Naive thymus-derived CD4-positive, alpha-beta T cell (primary cell): ENCODE measurements at places on chromosomes 11 and 22. TPM values are rescaled to one million over a fixed set of nuclear protein-coding genes. Genes with fewer than 3 reads are reported as not detected.

Gene DDX17
- total RNA-seq: 470 and 478 TPM in 2 replicates

Gene MYO7A
- 0.73 TPM for total RNA-seq

- H3K4me3 ChIP-seq: no peak overlapping the region
- H3K27ac ChIP-seq: no peak overlapping the region
- H3K36me3 ChIP-seq: no peaks in the 10 kb centered on the region
- no peaks in the 10 kb centered on the region for H3K4me1 ChIP-seq
- no peak for DNase-seq
These were observed 139.4 kb downstream of the TEAD1 start for GRCh38 chr11:12813371-12814225.

DNA sequence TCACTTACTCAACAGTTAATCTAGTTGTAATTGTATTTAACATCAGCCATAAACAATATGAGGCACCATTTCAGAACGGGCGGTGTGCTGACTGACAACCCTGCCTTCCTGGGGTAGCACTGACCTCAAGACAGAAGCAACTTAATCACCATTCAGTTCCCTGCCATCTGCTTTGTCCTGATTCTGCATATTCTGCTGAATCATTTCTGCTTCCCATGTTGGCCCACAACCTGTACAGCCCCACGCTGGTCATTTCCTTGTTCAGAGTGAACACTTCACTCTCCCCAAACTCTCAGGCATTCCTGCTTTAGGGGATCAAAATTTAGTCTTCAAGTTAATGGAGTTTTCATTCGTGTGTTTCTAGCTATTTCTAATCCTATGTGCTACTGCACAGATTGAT, 132.3 kb upstream of the ZBED5 start:
- DNase-seq: no peak
- no peaks in the 10 kb centered on the region for H3K4me1 ChIP-seq
- no peaks in the 10 kb centered on the region for H3K27me3 ChIP-seq
- no peak overlapping the region for H3K27ac ChIP-seq

GRCh38 chr11:20110908-20111669, 49.2 kb downstream of the DBX1 start:
- H3K4me1 ChIP-seq: no peaks in the 10 kb centered on the region
- H3K27me3 ChIP-seq: no peaks in the 10 kb centered on the region
- H3K27ac ChIP-seq: no peak overlapping the region
- no peak overlapping the region for H3K4me3 ChIP-seq

Gene CDCA5
- total RNA-seq: 1.4 TPM

GRCh38 chr11:134398079-134398444, 14.0 kb downstream of the B3GAT1 start:
- H3K27ac ChIP-seq: no peak overlapping the region
- H3K4me1 ChIP-seq: no peaks in the 10 kb centered on the region
- no peak for DNase-seq
- no peak overlapping the region for H3K4me3 ChIP-seq
- H3K36me3 ChIP-seq: no peaks in the 10 kb centered on the region

DNA sequence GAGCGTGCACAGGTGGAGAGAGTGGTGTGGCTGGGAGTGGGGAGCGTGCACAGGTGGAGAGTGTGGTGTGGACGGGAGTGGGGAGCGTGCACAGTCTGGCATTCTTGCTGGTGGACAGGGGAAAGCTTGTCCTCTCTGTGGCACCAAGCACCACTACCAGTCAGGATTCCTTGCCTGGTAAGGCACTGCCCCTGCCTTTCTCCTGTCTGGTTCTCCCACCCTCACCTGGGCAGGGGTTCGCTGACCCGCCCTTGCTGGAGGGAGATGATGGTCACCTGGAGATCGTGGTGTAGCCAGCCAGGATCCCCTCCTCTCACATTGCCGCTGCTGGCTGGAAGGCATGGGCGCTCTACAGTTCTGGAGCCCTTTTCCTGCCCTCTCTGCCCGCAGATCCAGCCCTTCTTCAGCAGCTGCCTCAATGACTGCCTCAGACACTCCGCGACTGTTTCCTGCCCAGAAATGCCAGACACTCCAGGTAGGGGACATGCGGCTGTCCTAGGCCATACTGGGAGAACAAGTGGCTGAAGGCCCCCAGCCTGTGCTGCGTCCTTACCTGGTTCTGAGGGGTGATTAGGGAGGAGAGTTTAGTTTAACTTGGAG, 16.7 kb downstream of the TMEM121B start:
- no peak overlapping the region for H3K4me3 ChIP-seq
- H3K27me3 ChIP-seq: no peaks in the 10 kb centered on the region
- peaks cover 28% of the 10 kb centered on the region for H3K36me3 ChIP-seq
- no peak overlapping the region for H3K27ac ChIP-seq
- DNase-seq: no peak
- H3K4me1 ChIP-seq: peaks cover 71% of the 10 kb centered on the region

Gene OR4D5
- total RNA-seq: not detected

DNA sequence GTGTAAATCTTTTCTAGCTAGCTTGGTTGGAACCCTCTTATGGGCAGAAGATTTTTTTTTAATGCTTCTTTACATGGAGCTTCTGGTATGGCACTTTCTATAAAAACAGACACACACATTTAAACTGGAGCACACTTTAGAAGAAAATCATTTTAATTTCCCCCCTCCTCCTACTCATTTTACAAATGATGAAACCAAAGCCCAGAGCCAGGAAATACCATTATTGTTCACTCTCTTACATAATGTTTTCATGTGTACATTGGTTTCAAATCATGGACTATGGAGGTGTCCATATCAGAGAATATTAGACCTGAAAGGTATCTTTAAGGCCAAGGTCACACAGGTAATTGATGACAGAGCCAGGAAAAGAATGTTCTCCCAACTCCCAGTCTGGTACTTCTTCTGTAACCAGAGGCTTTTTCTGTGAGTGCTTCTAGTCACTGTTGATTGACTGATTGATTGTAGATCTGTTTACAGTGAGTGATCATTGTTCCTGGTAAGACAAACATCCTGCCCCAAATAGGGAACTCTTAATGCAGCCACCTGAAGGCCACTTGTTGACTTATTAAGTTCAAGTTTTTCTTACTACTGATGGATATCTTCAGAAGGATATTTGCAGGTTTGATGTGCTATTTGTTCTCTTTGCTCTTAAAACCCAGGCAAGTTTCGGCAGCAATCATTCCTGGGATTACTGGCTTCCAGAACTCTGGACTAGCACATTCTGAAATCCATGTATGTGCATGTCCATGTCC, 26.8 kb upstream of the ME3 start:
- no peak for DNase-seq
- H3K4me3 ChIP-seq: no peak overlapping the region
- H3K4me1 ChIP-seq: no peaks in the 10 kb centered on the region
- H3K27ac ChIP-seq: no peak overlapping the region
- H3K36me3 ChIP-seq: no peaks in the 10 kb centered on the region
- no peaks in the 10 kb centered on the region for H3K27me3 ChIP-seq

Gene CRYBA4
- total RNA-seq: not detected

DNA sequence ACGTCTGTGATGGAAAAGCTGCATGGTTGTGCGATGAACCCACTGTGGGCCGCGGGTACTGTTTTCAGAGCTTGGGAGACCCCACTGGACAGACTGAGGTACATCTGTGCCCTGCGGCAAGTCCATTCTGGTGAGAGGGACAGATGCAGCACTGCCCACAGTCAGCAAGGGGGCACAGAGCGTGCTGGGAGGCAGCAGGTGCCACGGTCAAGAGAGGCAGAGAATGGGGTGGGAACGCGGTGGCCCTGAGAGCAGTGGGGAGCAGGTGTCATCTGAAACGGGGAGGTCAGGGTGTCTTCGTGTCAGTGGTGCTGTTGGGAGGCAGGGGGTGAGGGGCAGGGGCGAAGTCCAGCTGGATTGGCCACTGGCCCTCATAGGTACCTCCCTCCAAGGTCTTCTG, 32.0 kb downstream of the TBC1D22A start:
- peaks cover 12% of the 10 kb centered on the region for H3K36me3 ChIP-seq
- peaks cover 30% of the 10 kb centered on the region for H3K4me1 ChIP-seq
- no peak for DNase-seq
- no peak overlapping the region for H3K4me3 ChIP-seq

DNA sequence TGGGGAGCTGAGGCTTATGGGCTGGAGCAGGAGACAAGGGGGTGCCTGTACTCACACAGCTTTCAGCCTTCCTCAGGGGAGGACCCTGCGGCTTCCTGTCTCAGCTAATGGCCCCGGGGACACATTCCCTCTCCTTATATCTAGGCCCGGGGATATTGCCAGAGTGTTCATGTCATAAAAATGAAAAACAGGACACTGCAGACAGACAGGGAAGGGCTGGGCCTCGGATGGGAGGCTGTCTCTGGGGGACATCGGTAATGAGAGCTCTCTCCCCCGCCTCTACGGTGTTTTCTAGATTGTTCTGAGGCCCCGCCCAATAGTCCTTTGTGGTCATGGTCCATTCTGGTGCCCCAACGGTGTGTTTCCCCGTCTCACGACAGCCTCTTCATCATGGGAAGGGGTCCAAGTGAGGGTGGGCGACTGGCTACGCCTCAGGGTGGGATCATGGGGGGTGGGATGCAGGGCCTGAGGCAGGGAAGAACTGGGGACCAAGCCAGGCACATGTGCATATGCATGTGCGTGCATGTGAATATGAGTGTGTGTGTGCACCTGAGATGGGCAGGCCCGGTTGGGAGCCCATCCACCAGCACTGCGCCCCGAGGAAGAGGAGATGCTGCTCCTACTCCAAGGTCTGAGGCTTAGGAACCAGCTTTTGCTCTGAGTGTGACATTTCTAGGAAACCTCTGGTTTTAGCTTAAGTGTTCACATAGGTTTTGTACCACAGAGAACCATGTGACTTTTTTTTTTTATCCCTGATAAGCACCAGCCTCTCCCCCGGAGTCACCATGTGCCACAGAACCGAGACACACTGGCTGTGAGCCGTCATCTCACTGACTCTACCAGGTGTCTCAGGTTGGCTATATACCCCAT, 5.3 kb downstream of the ARVCF start:
- H3K4me1 ChIP-seq: no peaks in the 10 kb centered on the region
- H3K27me3 ChIP-seq: no peaks in the 10 kb centered on the region
- H3K36me3 ChIP-seq: no peaks in the 10 kb centered on the region
- DNase-seq: no peak

Gene BTBD18
- not detected in 2 replicates for total RNA-seq

DNA sequence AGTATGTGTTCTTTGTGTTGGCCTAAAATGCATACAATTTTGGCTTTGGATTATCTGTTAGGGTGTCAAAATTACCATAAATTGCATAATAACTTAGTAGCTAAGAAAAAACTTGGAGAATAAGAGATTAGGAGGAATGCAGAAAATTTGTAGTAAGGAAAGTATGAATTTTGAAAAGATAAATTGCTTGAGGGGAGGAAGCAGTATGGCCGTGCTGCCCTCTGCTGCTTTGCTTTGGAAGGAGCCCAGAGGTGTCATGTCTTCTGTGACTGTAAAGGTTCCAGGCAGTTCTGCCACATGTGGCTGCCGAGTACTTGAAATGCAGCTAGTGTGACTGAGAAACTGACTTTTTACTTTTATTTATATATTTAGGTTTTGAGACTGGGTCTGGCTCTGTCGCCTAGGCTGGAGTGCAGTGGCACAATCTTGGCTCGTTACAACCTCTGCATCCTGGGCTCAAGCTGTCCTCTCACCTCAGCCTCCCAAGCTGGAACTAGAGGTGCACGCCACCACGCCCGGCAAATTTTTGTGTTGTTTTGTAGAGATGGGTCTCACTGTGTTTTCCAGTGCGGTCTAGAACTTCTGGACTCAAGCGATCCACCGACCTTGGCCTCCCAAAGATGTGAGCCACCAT, 1.8 kb downstream of the ADSL start:
- H3K4me3 ChIP-seq: peak overlapping the region; percentile 98
- H3K4me1 ChIP-seq: peaks cover 36% of the 10 kb centered on the region
- peaks cover 14% of the 10 kb centered on the region for H3K36me3 ChIP-seq
- H3K27ac ChIP-seq: peak overlapping the region; percentile 83
- peak; percentile 73 for DNase-seq

Gene MUC6
- not detected for total RNA-seq

Gene VPREB1
- total RNA-seq: not detected

Gene XBP1
- total RNA-seq: 293 and 294 TPM in 2 replicates

GRCh38 chr11:66443602-66444001, 5.0 kb upstream of the MRPL11 start:
- no peaks in the 10 kb centered on the region for H3K27me3 ChIP-seq
- no peaks in the 10 kb centered on the region for H3K36me3 ChIP-seq
- no peak for DNase-seq
- H3K4me1 ChIP-seq: no peaks in the 10 kb centered on the region
- no peak overlapping the region for H3K4me3 ChIP-seq

DNA sequence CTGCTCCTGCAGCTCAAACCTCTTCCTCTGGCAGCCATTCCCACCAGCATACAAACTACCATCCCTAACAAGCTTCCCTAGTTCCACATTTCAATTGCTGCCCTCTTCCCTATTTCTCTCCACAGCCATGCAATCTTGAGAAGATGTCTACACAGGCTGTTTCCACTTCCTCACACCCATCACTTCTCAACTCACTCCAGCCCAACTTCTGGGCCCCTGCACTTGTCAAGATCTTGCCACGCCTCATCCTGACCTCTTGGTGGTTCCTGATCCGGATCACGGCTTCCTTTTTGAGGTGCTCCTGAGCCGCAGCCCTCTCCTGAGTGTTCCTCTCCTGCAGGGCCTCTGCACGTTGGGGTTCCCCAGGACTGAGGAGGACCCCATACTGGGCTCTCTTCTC, 22.6 kb downstream of the RPL27A start:
- no peaks in the 10 kb centered on the region for H3K27me3 ChIP-seq
- no peak overlapping the region for H3K27ac ChIP-seq
- H3K4me1 ChIP-seq: no peaks in the 10 kb centered on the region
- no peak for DNase-seq

DNA sequence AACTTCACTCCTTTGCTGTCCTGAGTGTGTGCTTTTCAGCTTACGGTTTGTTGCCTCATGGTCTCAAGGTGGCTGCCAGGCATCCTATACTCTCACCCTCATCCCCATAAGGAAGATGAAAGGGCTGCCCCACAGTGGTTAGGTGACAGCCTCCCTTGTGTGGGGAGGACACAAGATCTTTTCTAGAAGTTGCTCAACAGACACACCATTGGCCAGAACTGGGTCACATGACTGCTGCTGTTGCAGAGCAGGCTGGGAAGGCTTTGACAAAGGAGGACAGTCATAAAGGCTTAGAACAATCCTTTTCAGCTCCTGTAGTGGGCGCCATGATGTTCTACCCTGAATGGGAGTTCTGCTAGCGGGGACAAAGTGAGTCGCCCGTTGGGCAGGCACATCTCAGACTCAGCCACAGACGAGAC, 69.7 kb upstream of the RASD2 start:
- H3K27me3 ChIP-seq: no peaks in the 10 kb centered on the region
- H3K27ac ChIP-seq: no peak overlapping the region
- H3K4me3 ChIP-seq: no peak overlapping the region
- H3K4me1 ChIP-seq: no peaks in the 10 kb centered on the region
- no peaks in the 10 kb centered on the region for H3K36me3 ChIP-seq
- no peak for DNase-seq

Gene ASCL2
- total RNA-seq: 2.1 TPM

DNA sequence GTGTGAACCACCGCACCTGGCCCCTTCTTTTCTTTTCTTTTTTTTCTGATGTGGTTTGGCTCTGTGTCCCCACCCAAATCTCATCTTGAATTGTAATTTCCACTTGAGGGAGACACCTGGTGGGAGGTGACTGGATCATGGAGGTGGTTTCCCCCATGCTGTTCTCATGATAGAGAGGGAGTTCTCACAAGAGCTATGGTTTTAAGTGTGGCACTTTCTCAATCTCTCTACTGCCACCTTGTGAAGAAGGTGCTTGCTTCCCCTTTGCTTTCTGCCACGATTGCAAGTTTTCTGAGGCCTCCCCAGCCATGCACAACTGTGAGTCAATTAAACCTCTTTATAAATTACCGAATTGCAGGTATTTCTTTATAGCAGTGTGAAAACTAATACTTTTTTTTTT, 4.9 kb upstream of the TCN2 start:
- H3K4me1 ChIP-seq: no peaks in the 10 kb centered on the region
- H3K27ac ChIP-seq: no peak overlapping the region
- H3K4me3 ChIP-seq: no peak overlapping the region
- no peaks in the 10 kb centered on the region for H3K27me3 ChIP-seq
- H3K36me3 ChIP-seq: no peaks in the 10 kb centered on the region

Gene PLEKHB1
- total RNA-seq: 87.6 TPM

Gene MAPK12
- 1.9 TPM for total RNA-seq

Gene RAB36
- total RNA-seq: 0.38 TPM
